Stimulated activated CD4-positive, alpha-beta T cell treated with anti-CD3 and anti-CD28 coated beads, Interleukin-4, amount 100 ng/mL, for 24 hours (primary cell): ENCODE measurements at places on chromosomes 2 and 18.

DNA sequence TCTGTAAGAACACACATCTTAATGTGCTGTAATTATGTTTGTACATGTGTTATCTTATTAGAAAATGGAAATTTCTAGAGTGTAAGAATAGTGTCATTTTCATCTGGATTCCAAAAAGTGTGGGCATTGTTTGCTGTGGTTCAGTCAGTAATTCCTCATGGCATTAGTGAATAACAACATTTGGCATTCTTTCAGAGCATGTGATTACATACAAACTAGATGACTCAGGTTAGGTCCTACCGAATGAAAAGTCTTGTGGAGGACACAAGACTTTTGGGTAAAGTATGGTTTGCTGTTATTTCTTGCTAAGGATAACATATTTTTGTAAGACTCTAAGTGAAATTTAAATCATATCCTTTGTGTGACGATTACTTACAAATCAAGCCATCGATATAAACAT, 593.1 kb upstream of the NRXN1 start:
- DNase-seq, result no peak

DNA sequence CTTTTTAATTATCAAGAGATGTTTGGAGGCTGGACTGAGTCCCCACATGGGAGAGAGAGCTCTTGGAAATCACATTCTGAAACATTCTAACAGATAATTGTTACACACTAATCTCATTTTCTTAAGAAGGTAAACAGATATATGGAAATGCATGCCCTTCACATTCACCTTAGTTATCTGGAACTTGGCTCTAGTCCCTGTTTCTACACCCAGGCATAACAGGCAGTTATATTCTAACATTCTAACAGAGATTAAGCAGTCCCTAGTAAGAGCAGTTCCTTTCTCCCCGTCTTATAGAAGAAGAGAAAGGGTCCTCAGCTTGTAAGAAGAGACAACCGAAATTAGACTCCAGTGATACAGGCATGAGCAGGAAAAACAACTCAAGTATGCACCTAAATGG, 385.4 kb downstream of the SOX11 start:
- DNase-seq, result no peak

GRCh38 chr2:84959095-84959565, 11.8 kb upstream of the KCMF1 start:
- no peak for DNase-seq

GRCh38 chr18:13276530-13277520, 58.3 kb downstream of the LDLRAD4 start:
- DNase-seq, result peak; percentile 38

- no peak for DNase-seq
Measured at GRCh38 chr2:236956031-236956618, 129.6 kb upstream of the COPS8 start.

GRCh38 chr2:80894486-80894885, 589.9 kb upstream of the LRRTM1 start:
- DNase-seq, result no peak

DNA sequence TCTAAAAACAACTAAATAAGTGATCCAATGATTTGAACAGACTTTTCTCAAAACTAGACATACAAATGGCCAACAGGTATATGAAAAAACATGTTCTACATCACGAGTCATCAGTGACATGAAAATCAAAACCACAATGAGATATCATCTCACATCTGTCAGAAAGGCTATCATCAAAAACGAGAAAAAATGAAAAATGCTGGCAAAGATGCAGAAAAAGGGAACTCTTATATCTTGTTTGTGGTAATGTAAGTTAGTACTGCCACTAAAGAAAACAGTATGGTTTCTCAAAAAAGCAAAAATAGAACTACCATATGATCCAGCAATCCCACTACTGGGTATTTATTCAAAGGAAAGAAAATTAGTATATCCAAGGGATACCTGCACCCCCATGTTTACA, 255.3 kb upstream of the FBXO11 start:
- DNase-seq, result no peak

DNA sequence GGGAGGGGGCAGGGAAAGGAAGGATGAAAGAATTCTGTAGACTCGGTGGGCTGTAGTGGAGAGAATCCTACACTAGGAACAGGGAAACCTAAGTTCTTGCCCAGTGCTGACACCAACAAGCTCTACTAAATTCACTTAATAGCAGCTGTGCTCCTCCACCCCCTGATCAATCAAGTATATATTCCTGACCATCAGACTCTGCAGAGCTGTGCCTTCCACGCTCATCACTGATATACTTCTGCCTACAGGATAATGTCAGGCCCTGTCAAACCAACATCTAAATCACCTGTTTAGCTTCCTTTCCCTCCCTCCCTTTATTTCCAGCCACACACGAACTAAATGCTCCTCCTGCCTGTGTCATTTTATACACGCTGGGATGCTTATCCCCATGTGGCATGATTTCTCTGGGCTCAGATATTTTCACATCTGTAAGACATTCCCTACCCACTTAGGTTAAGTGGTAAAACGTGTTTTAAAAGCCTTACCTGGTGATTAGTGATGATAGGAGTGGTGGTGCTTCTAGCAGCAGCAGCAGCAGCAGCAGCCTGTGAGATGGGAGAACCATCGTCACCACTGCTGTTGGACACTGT, 301.9 kb downstream of the LRRTM1 start:
- DNase-seq, result no peak

DNA sequence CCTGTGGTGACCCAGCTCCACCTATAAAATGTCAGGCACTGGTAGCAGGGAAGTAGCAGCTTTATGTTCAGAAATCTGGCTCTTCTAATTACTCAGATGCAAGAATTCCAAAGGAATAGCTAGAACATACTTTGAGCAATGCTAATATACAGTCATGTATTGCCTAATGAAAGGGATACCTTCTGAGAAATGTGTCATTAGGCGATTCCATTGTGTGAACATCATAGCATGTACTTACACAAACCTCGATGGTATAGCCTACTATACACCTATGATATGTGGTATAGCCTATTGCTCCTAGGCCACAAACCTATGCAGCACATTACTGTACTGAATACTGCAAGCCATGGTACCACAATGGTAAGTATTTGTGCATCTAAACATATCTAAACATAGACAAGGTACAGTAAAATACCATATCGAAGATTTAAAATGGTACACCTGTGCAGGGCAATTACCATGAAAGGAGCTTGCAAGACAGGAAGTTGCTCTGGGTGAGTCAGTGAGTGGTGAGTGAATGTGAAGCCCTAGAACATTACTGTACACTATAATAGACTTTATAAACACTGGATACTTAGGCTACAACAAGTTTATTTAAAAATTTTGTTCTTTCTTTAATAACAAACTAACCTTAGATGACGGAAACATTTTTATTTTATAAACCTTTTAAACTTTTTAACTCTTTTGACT, 50.3 kb upstream of the ETAA1 start:
- DNase-seq, result no peak

GRCh38 chr18:77077941-77078689, 54.5 kb downstream of the MBP start:
- DNase-seq, result no peak

DNA sequence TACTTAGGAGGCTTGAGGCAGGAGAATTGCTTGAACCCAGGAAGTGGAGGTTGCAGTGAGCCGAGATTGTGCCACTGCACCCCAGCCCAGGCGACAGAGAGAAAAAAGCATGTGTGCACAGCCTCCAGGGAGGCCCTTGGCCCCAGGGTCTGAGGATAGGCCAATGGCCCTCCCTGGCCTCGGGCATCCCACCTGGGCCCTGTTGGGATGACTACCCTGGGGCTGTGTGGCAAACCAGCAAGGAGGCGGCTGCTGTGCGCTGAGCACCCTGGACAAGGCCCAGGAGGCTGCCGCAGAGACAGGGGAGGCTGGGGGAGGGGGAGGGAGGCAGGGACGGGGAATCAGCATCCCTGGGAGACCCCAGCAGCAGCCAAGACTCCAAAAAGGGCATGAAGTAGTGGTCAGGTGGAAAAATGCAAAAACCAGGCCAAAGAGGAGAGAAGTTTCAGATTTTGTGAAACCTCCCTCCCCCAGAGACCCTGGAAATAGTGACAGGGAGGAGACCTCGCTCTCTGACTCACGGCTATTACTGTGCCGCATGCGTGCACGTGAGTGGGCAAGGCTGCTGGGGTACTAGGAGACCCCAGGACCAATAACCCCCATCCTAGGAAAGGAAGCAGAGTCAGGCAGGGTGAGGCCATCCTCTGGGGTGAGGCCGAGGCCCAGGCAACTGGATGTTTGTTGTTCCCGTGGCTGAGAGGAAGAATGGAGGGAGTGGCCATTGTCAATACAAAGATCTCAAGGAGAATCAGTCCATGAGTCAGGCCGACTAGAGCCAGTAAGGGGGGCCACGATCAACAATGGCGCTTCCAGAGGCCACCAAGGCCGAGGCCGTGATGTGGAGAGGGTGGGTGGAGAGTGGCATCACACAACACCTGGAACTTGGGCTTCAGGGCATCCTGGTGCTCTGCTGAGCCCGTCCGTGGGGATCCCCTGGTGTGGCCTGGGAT, 16.0 kb upstream of the B3GNT7 start:
- no peak for DNase-seq

GRCh38 chr2:44707945-44708660, 233.4 kb upstream of the SIX3 start:
- DNase-seq, result no peak

DNA sequence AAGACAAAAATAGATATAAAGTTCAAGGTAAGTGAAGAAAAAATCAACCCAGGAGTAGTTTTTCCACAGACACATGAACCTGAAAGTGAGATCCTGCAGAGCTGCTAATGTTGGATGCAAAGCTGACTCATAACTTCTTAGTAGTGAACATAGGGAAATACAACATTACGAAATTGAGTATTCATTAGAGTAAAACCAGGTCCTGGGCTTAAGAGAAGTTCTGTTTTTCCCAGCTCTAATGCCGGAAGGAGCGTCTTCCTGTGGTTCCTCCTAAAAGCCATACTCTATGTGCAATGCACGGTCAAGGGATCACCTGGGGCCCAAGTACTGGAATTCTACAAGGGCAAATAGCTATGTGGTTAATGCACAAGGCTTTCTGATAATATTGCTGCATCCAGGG, 141.7 kb downstream of the RBMS1 start:
- no peak for DNase-seq

DNA sequence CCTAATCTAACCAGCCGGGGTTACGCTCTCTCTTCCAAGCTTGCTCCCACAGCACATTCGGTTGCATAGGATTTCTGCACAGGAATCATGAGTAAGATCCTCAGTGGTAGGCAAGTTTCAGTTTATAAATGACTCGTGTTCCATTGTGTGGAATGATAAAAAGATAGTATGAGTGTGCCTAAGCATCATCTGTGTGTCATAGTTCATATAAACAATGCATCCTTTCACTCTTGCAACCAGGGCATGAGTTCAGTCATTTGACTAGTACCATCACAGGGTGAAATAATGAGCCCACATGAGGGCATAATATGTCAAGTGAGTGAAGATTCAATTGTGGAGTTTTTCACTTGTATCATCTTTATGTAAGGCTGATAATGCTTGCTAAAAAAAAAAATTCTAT, 417.1 kb upstream of the CDH2 start:
- no peak for DNase-seq

GRCh38 chr2:70104231-70105111, 17.2 kb downstream of the PCBP1 start:
- peak; percentile 59 for DNase-seq

DNA sequence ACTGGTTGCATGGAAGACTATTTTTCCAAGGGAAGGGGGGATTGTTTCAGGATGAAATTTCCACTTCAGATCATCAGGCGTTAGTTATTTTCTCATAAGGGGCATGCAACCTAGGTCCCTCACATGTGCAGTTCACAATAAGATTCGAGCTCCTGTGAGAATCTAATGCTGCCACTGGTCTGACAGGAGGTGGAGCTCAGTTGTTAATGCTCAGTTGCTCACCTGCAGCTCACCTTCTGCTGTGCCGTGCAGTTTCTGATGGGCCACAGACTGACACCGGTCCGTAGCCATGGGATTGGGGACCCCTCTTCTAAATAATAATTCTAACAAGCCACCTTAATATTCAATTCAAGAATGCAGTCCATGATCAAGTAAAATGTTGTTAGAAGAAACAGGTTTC, 34.9 kb downstream of the PLCL1 start:
- DNase-seq, result peak; percentile 4

DNA sequence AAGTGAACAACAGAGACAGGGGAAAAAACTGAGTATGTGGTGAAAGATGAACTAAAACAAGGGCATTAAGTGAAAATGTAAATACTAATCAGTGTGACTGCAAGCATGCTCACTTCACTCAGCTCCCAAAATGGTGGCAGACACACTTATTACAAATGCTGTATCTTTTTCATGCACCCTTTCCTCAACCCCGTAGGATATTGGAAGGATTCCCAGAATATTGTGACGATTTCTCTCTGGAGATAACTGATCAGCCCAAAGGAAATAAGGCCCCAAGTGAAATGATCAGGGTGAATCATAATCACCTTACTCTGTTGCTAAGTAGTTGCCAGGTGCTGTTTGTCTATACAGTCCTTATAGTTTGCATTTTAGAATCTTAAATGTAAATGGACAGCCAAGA, 138.9 kb upstream of the IL1R2 start:
- no peak for DNase-seq

DNA sequence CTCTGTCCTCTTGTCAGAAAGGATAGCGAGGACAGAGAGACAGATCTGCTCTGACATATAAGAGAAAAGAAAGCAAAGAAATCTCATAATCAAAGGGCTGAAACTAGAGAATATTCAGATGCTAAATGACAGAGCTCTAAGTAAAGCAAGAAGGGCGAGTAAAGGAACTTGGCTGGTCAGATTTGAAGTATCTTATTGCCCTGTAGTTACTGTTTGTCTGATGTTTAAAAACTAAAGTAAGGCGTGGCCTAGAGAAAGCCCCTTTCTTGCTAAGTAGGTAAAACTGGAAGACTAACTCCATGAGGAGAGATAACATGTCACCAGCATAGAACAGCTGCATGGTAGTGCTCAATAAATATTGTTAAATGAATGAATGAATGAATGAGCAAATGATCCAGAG, 70.0 kb downstream of the CRACDL start:
- no peak for DNase-seq

- DNase-seq, result peak; percentile 79
Measured at GRCh38 chr2:85707304-85707703, 13.1 kb downstream of the GNLY start.

GRCh38 chr2:24058564-24059271, 9.2 kb downstream of the FKBP1B start:
- no peak for DNase-seq

- DNase-seq, result no peak
Measured at GRCh38 chr2:241496904-241497877, 11.2 kb downstream of the STK25 start.

DNA sequence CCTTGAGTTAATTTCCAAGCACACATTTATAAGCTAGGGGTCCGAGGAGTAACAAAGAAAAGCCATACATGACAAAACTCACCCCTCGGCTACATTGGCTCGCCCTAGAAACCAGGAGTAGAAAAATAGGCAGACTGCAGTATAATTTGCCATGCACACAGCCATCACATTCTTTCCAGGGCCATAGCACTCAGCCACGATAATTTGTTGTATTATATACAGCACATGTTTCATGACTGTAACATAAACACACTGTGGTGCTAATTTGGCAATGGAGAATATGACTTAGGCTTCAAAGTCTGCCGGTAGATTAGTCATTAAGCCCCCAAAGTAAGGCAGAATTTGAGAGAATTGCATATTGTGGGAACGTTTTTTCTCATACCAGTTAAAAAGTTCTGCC, 254.9 kb downstream of the ZNF521 start:
- no peak for DNase-seq

- DNase-seq, result no peak
Measured at GRCh38 chr2:163734881-163735684, 725 bp downstream of the FIGN start.
